ENCODE measurements at places on chromosomes 4 and X. TPM values are rescaled to one million over a fixed set of nuclear protein-coding genes. Genes with fewer than 3 reads are reported as not detected.
A peak's percentile ranks its signal among the peaks of the same experiment; 100 is the strongest.

- no peak for DNase-seq
Measured at GRCh38 chrX:149830192-149830873, 48.6 kb downstream of the MAGEA9 start.

DNA sequence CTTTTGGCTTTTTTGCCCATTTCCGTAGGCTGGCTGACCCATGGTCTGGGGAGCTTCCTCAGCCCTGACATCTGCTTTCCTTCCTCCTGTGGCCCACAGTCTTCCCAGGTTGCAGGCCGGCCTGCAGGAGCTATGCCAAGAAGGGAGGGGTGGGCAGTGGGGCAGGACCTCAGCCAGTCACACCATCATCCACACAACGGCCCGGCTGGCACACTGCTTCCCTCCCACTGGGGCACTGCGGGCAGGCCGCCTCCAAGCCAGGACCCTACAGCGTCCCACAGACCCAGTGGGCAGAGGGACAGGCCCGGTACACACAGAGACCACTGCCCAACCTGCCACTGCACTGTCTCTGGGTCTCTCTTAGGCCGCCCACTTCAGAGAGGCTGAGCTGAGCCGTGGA lies 38.0 kb downstream of the CTBP1 start:
- no peak for DNase-seq

DNA sequence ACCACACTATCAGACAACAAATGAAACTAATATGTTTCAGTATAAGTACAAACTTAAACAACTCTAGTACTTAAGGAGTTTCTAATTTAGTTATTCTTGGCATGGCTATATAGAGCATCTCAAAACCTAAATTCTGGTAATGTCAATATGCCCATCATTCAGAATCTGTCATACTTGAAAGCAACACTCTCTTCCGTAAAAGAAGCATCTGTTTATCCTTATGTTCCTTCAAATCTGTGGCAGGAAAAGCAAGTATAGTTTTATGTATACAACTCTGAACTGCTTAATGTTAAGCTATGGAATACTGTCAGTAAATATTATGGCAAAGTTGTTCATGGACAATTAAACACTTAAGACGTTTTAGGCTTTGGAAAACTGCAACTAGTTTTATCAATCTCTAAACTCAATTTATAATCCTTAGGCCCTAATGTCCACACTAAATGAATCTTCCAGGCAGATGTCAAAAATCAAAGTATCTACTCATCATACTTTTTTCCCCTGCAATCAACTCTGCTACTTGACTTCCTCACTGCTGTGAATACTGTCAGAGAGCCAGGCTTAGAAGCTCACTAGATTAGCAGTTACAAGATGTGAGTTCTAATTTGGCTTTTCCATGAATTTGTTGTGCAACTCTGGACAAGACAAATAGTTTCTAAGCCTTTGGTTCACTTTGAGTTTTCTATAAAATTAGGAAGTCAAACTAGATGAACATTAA lies 109.4 kb downstream of the SCLT1 start:
- no peak for DNase-seq

- no peak for DNase-seq
Measured at GRCh38 chr4:148292686-148293085, 149.5 kb downstream of the NR3C2 start.

GRCh38 chr4:19883841-19884240 lies 367.9 kb upstream of the SLIT2 start:
- no peak for DNase-seq

GRCh38 chr4:166391501-166391900 lies 518.5 kb downstream of the TLL1 start:
- no peak for DNase-seq

DNA sequence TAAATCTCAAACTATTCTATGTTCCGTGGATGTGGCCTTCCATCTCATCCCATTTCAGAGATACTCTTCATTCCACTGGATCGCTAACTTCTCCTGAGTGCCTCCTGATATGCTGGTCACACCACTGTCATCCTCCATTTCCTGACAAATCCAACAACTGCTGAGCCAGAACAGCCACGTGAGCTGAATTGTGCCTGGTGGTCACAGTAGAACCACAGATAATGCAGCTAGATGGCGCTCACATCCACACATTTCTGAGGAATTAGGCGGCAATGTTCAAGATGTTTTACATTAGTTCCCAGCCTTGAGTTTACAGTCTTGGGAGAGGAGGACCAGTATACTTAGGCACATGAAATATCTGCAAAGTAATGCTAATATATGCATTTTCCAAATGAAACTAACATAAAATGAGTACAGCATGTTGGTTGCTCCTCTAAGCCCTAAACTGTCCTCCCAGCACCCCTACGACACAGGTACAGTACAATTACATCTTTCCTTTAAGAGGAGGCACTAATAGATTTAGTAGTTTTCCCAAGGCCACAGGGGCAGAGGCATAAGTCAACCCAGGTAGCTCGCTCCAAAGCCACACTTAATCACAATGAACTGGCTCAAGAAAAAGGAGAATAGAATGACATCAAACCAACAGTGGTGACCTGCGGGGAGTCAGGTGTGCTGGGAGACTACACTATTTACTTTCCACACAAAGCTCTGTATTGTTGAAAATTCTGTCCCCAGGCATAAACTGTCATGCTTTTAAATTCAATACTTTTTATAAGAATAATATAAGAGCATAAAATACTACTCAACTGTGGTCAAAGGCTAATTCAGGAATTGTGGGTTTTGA lies 134.2 kb downstream of the CHIC2 start:
- DNase-seq = peak; percentile 56

- no peak for DNase-seq
Measured at GRCh38 chr4:1349359-1350168, 2.6 kb downstream of the UVSSA start.

- no peak for DNase-seq
Measured at GRCh38 chrX:150201391-150201790, 161.7 kb upstream of the MAMLD1 start.

DNA sequence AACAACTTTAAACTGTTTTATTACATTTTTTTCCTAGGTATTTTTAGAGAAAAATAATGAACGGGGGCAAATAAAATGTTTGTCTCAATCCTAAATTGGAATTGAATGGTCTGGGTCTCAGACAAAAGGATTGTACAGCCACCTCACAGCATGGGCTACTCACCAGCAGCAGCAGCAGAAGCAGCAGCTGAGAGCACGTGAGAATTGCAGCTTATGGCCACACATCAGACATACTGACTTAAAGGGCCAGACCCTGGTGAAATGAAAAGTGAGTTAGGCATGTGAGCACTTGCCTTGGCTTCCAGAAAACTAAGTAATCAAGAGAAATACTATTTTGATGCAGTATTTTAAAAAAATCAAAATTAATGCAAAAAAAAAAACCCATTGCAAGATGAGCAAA lies 56.6 kb downstream of the AASDH start:
- DNase-seq = no peak

Gene GPR143
- total RNA-seq = not detected

Gene S100G
- total RNA-seq = not detected

Gene MAGEA4
- not detected for total RNA-seq

Measured in naive thymus-derived CD4-positive, alpha-beta T cell (primary cell).